ENCODE measurements at places on chromosomes 13 and 19.

DNA sequence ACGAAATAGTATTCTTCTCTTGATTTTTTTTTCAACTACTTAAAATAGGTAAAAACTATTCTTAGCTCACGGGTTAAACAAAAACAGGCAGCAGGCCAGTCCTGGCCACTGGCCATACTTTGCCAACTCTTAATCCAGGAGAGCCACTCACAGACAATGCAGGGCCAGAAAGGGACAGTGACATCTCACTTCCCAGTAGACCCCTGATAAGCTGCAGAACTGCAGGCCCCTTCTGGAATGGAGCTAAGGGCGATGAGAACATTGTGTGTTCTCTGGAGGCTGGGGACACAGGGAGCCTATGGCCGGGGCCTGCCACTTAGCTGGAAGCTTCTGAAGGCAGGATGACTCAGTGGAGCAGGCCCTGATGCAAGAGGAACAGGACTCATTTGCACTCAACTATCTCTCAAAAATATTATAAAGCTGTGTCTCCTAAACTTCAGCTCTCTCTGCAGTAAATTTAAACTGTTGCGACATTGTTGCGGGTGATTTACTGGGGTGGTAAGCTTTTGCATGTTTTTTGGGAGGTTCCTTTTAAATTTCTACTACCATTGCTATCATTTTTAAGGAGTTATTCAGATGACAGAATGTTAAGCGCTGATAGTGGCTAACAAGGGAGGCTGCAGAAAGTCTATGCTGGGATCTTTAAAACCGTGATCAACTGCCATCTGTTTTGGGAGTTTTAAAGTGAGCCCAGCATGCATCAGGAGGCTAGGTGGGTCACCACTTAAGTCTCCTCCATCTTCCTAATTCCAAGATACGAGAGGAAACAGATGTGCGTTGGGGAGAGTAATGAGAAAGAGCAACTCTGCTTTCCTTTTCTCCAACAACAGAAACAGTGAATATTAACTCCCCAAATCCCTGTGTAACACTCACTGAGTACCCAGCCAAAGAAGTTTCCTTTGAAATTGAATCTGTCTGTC lies 33.2 kb upstream of the KATNAL1 start:
- DNase-seq = no peak

GRCh38 chr13:37636701-37637100 lies 38.1 kb upstream of the POSTN start:
- DNase-seq = no peak

GRCh38 chr19:6042776-6043726 lies 65.1 kb upstream of the RANBP3 start:
- no peak for DNase-seq

- DNase-seq = no peak
These were observed 3.3 kb upstream of the RDH13 start for GRCh38 chr19:55066107-55066709.

DNA sequence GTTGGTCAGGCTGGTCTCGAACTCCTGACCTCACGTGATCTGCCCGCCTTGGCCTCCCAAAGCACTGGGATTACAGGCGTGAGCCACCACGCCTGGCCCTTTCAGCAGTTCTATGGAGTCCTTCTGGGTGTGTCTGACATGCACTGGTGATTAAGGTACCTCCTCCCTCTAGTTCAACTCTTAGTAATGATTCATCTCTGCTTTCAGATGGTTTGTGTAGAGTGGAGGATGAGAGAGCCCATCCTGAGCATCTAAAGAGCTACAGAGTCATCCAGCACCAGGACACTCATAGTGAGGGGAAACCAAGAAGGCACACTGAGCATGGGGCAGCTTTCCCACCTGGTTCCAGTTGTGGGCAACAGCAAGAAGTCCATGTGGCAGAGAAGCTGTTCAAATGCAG lies 8.2 kb downstream of the ZNF584 start:
- DNase-seq = no peak

- no peak for DNase-seq
These were observed 13.7 kb upstream of the SIGLEC10 start for GRCh38 chr19:51431124-51431523.

DNA sequence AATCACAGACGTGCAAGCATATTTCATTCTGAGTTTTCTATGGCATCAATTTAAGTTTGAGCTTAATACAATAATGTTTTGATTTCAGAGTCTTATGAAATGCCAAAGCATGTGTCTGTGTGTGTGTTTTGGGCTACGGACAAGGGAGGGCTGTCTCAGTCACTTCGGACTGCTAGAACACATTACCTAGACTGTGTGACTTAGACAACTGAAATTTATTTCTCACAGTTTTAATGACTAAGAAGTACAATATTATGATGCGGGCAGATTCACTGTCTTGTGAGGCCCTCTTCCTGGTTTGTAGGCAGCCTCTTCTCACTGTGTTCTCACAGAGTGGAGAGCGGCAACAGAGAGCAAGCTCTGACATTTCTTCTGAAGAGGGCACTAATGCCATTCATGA lies 1202.0 kb downstream of the EFNB2 start:
- no peak for DNase-seq

DNA sequence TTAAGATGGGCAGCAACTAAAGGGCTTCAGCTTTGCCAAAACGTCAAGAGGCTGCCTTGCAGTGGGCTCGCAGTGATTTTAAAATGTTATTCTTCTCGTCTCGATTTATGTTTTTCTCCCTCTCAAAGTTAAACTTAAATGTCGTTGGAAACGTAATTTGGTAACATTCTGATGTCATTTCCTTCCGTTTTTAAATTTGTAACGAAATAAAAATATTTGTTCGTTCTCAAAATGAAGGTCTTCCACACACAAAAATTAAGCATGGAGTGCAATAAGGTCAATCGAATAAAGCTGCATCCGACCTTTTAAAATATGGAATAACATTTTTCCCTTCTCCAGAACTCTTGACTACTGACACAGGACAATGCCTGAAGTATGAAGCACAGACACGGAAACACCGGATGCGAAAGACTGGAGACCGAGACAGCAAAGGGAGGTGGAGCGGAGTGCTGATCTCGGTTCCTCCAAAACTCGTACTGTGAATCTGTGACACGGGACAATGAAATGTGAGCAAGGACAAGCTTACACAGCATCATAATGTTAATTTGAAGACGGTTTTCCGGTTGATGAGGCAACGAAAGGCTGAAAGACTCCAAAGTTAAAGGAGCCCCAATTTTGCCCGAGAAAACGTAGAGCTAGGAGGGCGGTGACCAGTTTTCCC lies 850 bp downstream of the MTMR6 start:
- DNase-seq = no peak

Measured in GM12891 (cell line).